GM10248 (cell line): ENCODE measurements at places on chromosomes 2 and 18.

- no peak for DNase-seq
Measured at GRCh38 chr2:18976168-18976961, 382.1 kb downstream of the OSR1 start.

GRCh38 chr2:97788986-97789644 lies 75.7 kb downstream of the ZAP70 start:
- no peak for DNase-seq

GRCh38 chr2:12948961-12949353 lies 232.2 kb downstream of the TRIB2 start:
- no peak for DNase-seq

DNA sequence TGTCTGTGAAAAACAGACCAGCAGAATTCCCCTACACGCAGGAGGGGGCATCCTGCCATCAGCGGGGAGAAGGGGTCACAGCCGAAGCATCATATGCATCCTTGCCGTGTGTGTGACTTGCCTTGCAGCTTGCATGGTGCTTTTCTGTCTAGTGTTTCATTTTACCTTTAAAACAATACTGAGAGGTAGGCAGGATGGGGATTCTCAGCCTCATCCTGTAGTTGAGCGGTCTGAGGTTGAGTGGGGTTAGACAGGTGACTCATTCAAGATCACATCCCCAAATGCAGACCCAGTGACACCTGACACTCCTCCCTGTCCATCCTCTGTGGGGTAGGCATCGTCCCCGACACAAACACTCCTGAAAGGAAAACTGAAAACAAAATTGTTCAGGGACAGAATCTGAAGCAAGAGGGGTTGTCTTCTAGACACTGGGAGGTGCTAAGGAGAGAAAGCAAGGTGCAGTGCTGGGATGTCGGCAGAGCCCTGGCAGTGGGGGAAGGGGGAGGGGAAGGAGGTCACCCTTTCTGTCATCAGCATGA lies 7.9 kb downstream of the ARL4C start:
- DNase-seq, result peak; percentile 35

DNA sequence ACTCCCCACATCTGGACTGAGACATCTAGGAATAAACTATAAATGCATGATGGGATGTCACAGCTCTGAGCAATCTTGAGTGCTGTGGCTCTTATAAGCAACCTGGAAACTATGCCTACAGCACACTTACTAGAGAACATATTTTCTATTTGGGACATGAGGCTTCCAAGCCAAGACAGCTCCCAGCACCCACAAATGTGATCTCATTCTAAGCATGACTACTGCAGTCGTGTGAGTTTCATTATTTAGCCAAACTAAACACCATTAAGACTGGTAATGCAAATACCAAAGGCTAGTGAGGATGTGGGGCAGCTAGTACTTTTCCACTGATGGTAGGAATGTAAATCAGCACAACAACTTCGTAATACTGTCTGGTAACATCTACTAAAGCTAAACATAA lies 72.5 kb downstream of the RTTN start:
- no peak for DNase-seq

DNA sequence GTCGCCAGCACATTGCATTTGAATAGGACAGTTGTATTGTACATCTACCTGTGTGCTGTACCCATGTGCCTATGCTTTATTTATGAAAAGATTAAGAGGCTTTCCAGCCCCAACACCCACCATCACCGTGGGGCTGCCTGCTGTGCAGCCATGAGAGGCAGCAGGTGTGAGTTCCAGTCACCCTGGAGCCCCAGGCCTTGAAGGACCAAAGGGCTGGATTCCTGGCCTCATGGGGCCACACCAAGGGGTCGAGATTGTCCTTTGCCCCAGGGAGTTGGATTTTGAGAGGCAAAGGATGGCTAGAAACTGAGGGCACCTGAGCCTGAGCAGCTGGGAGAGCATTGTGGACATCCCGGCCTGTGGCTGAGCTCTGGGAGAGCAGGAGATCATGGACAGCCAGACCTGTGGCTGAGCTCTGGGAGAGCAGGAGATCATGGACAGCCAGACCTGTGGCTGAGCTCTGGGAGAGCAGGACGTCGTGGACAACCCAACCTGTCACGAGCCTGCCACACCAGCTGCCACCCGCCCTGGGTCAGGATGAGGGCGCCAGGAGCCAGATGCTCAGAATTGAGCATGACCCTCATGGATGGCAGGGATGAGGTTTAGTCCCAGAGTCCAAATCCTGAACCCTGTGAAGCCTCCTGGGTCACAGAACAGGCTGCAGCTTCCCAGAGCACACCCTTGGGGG lies 182.5 kb upstream of the RAB6C start:
- DNase-seq, result no peak

DNA sequence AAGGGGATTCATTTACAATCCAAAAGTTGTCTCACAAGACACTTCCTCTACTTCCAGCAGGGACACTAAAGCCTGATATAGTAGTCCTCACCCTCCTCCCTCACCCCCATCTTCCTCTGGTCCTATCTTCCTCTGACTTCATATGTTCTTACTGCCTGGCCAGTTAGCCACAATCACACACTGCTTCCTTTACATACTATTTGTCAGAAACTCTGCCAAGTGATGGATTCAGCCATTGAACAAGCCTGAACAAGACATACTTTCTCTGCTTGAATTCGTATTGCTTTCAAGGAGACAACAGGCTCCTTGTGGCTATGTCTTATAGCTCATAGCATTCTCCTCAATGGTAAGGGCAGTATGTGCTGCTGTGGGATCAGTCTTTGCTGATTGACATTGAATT lies 672.2 kb downstream of the BCL11A start:
- no peak for DNase-seq

GRCh38 chr18:24089076-24089475 lies 49.8 kb upstream of the CABYR start:
- no peak for DNase-seq

- peak; percentile 50 for DNase-seq
Measured at GRCh38 chr18:76875390-76876325, 53.3 kb downstream of the ZNF236 start.

GRCh38 chr2:101047774-101048173 lies 45.7 kb downstream of the RPL31 start:
- DNase-seq, result no peak

DNA sequence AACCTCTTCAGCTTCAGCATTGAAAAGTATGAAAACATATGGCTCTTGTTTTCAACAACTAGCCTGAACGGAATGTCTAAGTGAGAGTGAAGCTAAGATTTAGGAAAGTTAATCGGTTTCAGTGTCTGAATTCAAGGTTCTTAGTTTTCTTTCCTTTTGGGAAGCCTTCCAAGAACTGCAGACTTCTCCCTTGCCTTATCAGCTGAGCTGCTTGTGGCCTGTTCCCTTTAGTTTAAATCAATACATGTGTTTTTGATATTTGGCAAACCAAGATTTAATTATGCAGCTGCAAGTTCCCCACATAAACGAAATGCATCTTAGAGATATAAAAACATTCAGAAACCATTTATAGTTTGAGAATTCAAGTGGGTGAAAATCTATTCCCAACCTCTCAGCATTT lies 274.3 kb upstream of the NRP2 start:
- DNase-seq, result no peak

DNA sequence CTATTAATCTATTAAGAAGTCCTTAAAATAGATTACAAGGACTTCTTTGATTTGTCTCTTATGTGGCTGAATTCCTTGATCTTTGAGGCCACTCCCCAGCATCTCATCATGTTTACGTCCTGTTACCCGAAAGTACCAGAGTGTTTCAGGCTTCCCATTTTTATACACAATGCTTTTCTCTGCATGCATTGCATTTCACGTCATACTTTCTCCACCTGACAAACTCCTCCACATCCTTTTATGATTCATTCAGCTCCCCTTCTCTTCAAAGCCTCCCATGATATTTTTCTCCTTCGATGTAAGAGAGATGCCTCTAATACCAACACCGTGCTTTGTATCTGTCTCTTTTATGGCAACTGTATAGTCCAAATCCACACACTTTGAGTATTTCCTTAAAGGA lies 379.0 kb upstream of the CRIM1 start:
- DNase-seq, result no peak

DNA sequence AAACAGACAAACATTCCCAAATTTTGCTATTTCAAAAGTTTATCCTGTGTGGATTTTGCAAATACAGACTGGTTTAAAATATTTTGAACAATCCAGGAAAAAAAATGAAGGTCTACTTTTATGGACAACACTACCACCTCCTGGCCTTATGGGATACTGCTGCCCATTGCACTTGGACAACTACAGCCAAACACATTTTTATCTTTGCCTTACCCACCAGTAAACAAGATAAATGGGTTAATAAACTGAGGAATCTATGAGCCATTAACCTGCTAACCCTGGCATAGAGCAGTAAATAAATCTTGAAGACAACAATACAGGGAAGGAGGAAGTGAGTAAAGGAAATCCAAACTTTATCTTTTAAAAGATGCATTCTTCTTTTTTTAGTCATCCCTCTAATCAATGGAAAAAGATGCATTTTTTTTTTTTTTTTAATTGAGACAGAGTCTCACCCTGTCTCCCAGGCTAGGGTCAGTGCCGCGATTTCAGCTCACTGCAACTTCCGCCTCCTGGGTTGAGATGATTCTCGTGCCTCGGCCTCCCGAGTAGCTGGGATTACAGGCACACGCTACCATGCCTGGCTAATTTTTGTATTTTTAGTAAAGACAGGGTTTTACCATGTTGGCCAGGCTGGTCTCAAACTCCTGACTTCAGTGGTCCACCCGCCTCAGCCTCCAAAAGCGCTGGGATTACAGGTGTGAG lies 2.1 kb upstream of the SPIRE1 start:
- peak; percentile 65 for DNase-seq

- DNase-seq, result peak; percentile 4
Measured at GRCh38 chr2:226423498-226423960, 376.1 kb downstream of the IRS1 start.

DNA sequence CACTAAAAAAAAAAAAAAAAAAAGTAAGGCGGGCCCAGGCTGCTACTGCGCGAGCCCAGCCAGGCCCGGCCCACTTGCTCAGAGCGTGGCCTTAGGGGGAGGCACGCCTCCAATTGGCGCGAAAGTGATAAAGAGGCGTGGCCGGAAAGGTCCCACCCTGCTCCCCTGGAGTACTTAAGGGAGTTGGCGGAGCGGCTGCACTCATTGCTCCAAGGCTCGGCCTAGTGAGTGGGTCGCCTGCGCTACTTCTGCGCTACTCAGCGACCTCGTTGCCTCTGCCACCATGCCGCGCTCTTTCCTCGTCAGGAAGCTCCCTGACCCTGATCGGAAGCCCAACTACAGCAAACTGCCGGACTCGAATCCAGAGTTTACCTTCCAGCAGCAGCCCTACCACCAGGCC lies 36.9 kb downstream of the UNC80 start:
- DNase-seq, result peak; percentile 24

GRCh38 chr18:27778441-27778840 lies 398.5 kb downstream of the CDH2 start:
- no peak for DNase-seq

DNA sequence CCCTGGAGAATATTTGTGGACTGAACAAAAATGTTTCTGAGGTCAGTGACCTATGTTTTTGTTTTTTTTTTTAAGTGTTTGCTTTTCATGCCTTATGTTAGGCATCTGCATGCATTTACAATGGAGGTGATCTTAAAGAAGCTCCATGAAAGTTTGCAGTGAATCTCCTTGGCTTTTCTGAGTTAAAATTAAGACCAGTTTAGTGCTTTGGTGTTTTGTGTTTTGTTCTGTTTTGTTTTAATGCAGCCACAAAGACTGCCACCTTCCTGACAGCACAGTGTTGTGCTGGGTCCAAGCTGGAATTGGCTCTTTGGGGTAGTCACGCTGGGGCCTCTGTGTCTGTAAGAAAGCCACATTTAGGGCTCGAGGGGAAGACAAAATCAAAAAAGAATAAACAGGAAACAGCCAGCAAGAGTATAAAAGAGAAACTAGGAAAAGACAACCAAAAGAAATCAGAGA lies 396.2 kb downstream of the ARHGAP15 start:
- DNase-seq, result no peak

DNA sequence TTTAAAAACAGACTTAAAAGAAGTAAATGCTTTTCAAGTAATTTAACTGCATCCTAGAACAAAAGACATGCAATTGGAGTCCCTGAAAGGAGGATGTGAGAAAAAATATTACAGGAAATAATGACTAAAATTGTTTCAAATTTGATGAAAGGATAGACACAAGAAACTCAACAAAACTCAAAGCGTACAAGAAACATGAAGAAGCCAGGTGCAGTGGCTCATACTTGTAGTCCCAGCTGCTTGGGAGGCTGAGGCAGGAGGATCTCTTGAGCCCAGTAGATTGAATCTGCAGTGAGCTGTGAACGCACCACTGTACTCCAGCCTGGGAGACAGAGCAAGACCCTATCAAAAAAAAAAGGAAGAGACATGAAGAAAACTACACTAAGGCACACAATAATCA lies 118.1 kb upstream of the SLC39A10 start:
- DNase-seq, result no peak

- peak; percentile 18 for DNase-seq
Measured at GRCh38 chr2:9897331-9897737, 54.1 kb downstream of the TAF1B start.

- DNase-seq, result no peak
Measured at GRCh38 chr2:59322870-59323269, 1081.7 kb upstream of the FANCL start.

GRCh38 chr2:110960281-110960680 lies 160.4 kb upstream of the BCL2L11 start:
- no peak for DNase-seq

- DNase-seq, result no peak
Measured at GRCh38 chr18:75216212-75216910, 5.8 kb downstream of the TSHZ1 start.

- no peak for DNase-seq
Measured at GRCh38 chr2:3956892-3957291, 253.5 kb downstream of the DCDC2C start.

DNA sequence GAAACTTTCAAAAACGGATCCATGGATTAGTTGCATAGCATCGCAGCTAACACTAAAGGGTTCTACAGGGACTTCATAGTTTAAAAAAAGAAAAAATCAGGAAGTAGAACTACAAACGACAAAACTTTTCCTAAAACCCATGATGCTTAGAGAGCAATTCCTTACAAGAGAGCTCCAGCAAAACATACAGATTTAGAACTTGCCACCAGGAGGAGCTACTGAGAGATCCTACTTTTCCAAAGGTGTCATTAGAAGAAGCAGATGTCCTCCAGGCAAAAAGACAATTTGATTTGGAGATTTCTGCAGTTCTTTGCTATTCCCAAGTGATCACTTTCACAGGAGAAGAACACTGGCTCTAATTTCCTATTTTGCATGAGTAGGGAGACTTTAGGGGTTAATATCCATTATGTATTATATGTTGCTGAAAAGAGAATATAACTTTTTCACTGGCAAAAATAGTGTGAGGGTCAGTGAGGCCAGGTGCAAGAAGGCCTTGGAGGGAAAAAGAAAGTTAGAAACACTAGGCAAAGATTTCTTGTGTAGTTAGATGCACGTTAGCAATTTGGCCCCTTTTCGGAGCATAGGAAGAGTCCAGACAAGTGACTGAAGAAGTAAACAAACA lies 436.2 kb downstream of the SUCLG1 start:
- DNase-seq, result peak; percentile 24
